NCI-H748 treated with DMSO at 0.1 percent for 48 hours (cell line): ENCODE measurements at places on chromosomes 16 and 17.
A peak's percentile ranks its signal among the peaks of the same experiment; 100 is the strongest.

DNA sequence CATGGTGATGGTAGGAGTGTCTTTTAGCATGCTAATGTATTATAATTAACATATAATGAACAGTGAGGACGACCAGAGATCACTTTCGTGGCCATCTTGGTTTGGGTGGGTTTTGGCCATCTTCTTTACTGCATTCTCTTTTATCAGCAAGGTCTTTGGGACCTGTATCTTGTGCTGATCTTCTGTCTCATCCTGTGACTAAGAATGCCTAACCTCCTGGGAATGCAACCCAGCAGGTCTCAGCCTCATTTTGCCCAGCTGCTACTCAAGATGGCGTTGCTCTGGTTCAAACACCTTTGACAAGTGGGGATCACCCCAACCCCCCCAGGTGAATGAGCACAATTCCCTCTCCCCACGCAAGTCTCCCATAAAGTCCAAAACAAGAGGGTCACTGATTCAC is 49.3 kb upstream of the ETV4 start:
- DNase-seq = no peak

DNA sequence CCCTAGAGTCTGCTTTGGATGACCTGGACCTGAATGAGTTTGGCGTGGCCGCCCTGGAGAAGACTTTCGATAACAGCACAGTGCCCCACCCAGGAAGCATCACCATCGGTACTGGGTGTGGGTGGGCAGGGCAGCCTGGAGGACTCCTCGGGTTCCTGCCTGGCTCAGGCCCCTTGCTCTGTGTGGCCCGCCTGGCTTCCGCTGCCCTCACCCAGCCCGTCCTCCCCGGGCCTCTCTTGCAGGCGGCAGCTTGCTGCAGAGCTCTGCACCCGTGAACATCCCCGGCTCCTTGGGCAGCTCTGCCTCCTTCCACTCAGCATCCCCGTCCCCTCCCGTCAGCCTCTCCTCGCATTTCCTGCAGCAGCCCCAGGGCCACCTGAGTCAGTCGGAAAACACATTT is 24.5 kb downstream of the UNC13D start:
- no peak for DNase-seq

- no peak for DNase-seq
Measured at GRCh38 chr16:55658898-55659420, 3.2 kb downstream of the SLC6A2 start.

GRCh38 chr17:5236938-5237540 is 2.4 kb upstream of the SCIMP start:
- no peak for DNase-seq

DNA sequence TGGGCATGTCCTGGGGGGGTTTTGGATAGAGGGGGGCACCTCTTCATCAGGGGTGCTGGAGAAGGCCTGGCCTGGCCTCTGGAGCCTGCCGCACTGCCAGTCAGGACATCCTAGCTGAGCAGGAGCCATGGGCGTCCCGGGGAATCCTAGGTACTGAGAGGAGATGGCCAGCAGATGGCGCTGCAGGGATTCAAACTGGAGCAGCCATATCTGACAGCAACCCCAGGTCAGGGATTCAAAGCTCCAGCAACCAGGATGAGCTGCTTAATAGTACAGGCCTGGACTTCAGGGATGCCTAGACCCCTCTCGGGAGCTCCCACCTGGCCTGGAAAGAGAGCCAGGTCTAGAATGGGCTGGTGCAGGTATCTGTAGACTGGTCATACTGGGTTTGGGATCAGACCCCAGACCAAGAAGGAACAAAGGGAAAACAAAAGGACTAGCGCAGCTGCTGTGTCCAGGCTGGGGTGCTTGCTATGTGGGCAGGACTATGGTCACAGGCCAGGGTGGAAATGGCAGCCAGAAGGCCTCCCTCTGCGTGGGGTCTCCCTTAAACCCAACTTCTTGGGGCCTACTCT is 306.9 kb upstream of the RBFOX1 start:
- DNase-seq = peak; percentile 37

DNA sequence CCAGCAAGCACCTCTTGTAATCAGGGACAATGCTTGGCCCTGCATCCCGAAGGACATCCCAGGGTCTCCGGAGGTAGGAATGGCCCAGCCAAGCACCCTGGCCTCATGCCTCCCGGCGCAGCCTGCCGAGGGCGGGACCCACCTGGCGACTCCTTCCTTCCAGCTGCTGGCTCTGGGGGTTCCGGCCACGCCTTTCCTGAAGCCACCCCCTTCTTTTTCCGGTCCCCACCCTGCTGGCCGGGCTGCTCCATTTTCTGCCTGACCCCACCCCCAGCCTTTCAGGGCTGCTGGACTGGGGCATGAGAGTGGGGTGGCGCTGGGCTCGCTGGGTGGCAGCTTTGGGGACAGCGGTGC is 22.5 kb upstream of the CIBAR2 start:
- DNase-seq = no peak

GRCh38 chr17:41540921-41541625 is 13.0 kb upstream of the KRT19 start:
- no peak for DNase-seq

DNA sequence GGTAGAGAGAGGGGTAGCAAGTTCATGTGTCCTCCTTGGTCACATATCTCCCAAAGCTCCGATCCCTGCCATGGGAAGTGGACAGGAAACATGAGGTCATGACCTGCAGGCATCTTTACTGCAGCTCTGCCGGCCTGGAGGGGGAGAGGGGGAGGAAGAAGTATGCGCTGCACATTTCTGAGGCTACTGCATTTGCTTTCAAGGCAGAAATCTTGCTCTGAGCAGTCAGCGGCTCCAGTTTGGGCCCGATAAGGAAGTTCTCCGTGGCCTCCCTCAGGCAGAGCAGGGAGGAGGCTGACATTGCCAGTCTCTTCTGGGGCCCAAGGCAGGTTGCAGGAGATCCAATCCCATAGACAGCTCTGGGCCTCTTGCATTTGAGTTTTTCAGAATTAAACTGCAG is 1.5 kb upstream of the NHERF1 start:
- DNase-seq = no peak
